ENCODE measurements at places on chromosomes 7 and 10.

GRCh38 chr10:70448236-70448635 lies 6.8 kb upstream of the NODAL start:
- no peak for DNase-seq

DNA sequence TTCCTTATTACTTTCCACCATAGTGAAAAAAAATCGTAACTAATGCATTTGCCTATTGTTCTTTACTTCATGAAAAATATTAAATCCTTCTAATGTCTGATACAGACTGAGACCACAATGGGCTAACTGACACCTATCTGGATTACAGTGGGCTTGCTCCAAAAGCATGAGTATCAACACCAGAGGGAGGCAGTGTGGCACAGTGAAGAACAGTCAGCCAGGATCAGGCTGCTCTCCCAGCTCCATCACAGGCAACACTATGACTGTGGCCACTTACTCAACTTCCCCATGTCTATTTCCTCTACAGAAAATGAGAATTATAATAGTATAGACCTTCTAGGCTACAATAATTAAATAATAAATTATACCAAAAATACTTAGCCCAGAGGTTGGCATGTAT lies 97.2 kb downstream of the SLC25A13 start:
- DNase-seq = no peak

- DNase-seq = no peak
Measured at GRCh38 chr7:103466814-103467213, 20.8 kb upstream of the SLC26A5 start.

- peak; percentile 85 for DNase-seq
Measured at GRCh38 chr10:60937784-60938654, 6.0 kb downstream of the RHOBTB1 start.

DNA sequence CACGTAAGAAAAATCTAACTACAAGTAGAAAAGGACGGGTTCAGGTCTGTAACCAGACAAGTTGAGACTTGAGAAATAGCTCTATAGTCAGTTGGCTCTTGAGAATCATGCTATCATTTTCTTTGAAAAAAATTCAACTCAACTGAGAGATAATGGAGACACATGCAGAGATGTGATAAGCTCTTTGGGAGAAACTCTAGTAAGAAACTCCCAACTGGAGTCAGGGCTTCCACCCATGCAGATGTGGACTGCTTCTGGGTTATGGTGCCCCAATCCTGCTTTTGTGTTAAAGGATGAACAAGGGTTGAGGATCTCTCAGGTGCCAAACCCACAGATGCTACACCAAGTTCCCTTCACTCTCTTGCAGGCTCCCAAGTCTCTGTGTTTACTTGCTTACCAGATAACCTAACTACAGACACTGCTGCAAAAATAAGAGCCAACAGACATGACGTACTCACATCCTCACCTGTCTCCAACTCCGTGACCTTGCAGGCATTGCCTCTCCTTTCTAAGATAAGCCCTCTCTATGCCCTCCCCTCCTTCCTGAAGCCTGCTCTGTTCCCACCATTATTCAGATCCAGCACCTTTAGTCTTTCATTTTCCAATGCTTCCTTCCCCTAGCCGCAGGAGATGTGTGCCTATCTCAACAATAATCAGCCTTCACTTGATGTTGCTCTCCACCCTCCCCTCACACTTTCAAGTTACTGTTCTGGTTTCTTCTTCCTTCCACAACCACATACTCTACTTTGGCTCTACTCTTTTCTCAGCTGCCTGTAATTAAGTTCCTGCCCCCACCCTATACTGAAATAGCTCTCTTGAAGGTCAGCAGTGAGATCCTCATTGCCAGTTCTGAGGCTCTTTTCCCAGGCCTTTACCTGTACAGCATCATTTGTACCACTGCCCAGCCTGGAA lies 130.0 kb downstream of the ICA1 start:
- DNase-seq = no peak

GRCh38 chr7:149398195-149398820 lies 62.6 kb downstream of the ZNF777 start:
- no peak for DNase-seq

- DNase-seq = no peak
Measured at GRCh38 chr10:24496906-24497305, 226.8 kb downstream of the ARHGAP21 start.

GRCh38 chr7:91112902-91113341 lies 151.3 kb upstream of the FZD1 start:
- peak; percentile 59 for DNase-seq

DNA sequence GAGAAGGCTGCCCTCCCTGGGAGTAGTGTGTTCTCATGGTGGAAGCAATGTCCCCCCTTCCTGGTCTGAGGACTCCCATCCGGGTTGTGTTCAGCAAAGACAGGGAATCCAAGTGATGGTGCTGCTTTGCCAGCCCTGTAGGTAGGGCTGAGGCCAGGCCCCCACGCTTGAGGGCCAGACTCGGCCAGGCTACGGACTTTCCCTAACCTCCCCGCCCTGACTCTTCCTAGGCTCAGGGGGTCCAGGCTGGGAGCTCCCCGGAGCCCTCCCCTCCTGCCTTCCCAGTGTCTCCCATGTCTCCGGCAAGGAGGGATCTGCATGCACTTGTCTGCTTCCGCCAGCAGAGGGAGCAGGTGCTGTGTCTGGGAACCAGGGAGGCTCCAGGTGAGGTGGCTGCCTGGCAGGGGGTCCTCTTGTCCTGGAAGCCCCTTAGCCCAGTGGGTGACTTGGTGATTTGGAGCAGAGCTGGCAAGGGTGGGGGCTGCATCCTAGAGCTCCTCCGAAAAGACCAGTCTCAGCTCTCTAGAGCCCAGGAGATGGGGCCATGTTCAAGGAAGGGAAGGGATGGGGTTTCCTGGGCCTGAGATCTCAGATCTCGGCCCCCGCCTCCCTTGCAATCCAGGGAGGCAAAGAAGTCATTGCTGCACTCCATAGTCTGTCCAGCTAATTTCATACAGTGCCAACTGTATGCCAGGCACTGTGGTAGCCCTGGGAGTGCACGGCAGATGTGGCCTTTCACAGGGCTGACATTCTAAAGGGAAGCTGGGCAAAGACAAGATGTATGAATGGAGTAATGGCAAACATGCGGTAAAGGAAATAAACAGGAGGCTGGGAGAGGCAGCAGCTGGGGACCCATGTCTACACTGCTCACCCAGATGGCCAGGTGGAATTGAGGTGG lies 20.3 kb upstream of the SFRP5 start:
- peak; percentile 59 for DNase-seq

GRCh38 chr7:41824284-41824683 lies 121.4 kb upstream of the INHBA start:
- DNase-seq = peak; percentile 31

GRCh38 chr7:144784943-144785342 lies 50.9 kb downstream of the TPK1 start:
- DNase-seq = no peak

DNA sequence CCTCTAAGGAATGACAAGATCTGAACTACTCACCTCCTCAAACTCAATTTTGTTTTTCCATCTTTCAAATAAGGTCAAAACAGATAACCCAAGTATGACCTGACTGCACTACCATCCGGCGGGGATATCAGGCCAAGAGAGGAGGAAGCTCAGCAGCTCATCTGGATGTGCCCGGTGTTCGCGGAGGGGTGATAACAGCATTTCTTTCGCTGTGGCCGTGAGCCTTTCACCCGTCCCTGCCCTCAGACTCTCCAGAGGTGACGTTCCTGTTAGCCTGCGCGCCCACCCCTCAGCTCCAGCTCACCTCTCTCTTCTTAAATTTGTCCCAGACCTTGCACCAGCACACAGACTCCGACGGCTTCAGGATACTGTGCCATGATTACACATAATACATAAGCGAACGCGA lies 526 bp downstream of the ZNF248 start:
- peak; percentile 27 for DNase-seq

DNA sequence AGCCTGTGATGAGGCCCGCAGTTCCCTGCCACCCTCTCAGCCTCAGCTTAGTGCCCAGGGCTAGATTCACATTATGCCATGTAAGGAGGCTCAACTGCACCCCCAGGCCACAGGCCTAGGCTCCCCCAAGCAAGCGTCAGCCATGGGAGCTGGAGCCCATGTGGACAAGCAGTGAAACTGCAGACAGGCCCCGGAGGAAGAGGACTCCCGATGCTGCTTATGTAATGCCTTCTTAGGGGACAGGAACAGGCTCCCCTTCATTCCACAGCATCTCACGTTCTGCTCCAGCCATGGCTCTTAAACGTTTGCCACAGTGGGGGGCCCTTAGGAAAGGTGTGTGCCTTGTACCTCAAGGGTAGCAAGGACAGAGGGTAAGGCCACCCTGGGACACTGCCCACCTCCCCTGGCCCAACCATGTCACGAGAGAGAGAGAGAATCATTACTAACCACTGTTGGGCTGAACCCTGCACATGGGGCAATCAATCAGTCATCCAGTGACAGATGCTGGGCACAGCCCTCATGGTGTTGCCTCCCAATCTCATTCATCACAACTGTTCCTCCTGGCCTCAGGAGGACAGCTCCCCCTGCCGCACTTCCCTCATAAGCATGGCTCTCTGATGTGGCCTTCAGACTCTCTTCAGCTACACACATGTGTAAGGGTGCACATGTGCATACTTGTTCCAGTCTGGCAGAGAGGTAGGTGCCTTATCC lies 263.0 kb downstream of the GRID1 start:
- no peak for DNase-seq

GRCh38 chr7:112009081-112009480 lies 197.1 kb downstream of the DOCK4 start:
- DNase-seq = peak; percentile 16
